ENCODE measurements at places on chromosomes 12 and 14.

DNA sequence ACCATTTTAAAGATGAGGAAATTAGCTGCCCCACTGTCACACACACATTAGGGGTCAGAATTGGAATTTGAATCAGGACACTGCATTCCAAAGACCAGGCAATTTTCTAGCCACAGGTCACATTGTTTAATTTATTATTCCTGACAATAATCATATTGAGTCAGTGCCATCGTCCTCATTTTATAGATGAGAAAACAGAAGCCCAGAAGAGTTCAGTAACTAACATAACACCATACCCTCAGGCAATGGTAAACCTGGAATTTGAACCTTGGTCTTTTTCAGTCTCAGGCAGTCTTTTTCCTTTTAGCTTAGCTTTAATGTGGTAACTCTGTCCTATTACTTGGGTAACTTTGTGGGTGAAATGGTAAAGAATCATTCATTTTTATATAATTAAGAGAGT, 330.3 kb upstream of the SYT1 start:
- no peak for DNase-seq

DNA sequence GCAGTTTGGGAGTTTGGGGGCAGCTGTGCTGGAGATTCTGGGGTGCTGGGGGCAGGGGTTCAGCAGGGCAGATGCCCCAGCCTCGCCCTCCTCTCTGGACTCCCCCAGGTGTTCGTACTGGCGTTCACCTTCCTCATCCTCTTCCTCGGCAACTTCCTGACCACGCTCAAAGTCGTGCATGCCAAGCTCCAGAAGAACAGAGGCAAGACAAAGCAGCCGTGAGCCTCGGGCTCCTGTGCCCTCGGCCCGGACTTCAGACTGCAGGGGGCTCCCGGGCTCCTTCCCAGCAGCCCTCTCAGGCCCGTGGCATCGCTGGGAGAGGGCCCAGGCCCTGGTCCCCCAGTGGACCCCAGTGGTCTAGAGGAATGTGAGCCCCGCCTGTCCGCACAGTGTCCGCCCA, 18.0 kb downstream of the RHOF start:
- DNase-seq, result no peak

GRCh38 chr14:105469456-105470349, 4.9 kb upstream of the CRIP2 start:
- no peak for DNase-seq

- DNase-seq, result no peak
These were observed 19.9 kb upstream of the MDM1 start for GRCh38 chr12:68352067-68352466.

GRCh38 chr14:76293923-76294322, 82.0 kb upstream of the ESRRB start:
- no peak for DNase-seq

DNA sequence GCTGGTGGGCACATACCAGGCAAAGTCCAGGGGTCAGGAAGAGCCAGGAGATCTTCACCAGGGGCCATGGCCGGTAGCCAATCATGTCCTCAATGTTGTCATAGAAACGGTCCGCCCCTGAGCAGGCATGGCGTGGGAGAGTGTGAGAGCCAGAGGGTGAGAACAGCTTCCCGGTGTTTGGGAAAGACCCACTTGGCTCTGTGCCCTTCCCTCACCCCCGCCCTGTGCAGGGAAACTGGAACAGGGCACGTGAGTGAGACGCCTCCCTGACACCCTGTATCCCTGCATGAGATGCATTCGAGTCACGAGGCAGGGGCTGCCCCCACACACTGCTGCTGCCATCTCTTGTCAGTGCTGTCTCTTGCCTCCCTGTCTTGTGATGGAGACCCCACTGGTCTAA, 20.7 kb downstream of the SLC6A12 start:
- peak; percentile 32 for DNase-seq

- DNase-seq, result no peak
These were observed 37.1 kb downstream of the LRRK2 start for GRCh38 chr12:40261937-40262336.

DNA sequence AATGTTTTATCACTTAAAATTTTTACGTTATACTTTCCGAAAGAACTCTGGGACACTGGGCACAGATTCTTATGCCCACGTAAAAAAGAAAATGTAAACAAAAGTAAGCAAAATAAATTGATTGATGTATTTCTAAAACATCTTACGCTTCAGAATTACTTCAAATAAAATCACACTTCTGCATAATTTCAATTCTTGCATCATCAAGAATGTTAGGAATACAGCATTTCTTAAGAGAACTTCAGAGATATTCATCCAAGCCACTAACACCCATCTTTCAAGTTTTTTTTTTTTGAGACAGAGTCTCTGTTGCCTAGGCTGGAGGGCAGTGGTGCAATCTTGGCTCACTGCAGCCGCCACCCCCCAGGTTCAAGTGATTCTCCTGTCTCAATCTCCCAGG, 180.6 kb downstream of the MED13L start:
- no peak for DNase-seq

GRCh38 chr12:32587581-32588495, 91.3 kb upstream of the DNM1L start:
- DNase-seq, result no peak

DNA sequence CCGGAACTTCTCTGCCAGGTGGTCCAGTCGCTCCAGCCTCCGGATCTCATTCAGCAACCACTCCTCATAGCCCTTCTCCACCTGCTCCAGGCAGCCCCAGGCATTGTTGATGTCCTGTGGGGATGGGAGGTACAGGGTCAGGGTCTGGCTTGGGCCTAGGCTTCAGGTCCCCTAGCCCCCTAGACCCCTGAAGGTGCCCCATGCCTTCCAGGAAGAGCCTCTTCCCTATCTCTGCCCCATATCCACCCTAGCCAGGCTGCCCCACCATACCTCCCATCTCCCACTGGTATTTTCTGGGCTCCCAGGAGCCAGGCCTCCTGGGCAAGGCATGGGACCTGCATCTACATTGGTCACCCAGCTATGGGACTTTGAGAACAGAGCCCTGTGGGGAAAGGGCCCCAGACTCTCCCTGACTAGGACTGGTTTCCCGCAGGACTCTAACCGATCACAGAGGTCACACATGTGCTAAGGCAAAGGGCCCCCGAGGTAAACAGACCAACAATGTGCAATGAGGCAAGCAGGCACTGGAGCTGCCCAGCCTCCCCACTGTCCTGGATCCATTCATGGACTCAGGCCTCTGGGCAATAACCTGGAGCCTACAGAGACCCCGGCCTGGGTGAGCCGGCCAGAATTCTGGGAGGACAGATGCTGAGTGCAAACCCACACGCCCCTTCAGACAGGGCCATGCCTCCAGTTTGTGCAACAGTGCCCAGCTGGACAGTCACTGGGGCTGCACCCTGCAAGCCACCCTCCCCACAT, 88.8 kb downstream of the ACTN1 start:
- no peak for DNase-seq

DNA sequence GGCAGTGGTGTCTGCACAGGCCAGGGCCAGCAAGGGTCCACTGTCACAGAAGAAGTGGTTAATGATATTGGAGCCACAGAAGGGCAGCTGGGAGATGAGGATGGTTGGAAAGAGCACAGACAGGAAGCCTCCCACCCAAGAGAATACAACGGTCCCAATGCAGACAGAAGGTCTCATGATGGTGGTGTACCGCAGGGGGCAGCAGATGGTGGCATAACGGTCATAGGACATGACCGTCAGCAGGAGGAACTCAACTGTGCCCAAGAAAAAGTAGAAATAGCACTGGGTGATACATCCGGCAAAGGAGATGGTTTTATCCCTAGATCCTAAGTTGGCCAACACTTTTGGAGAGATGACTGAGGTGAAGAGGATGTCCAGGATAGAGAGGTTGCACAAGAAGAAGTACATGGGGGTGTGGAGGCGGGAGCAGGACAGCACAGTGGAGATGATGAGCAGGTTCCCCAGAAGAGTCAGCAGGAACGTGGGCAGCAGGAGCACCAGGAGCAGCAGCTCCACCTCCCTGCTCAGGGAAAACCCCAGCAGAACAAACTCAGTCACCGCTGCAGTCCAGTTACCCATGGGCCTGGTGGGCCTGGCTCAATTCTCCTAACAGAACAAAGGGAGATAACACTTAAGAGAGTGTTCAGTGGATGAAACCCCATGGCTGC, 9.8 kb downstream of the OR6J1 start:
- no peak for DNase-seq

DNA sequence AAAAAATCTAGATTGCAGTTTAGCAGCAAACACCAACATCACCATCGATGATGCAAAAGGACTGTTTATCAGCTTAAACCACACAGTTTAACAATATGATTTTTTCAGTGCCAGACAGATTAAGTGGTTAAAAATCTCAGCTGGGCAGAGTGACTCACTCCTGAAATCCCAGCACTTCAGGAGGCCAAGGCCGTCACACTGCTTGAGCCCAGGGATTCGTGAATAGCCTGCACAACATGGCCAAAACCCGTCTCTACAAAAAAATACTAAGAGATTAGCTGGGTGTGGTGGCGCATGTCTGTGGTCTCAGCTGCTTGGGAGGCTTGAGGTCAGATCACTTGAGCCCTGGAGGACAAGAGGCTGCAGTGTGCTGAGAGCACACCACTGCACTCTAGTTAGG, 8.9 kb downstream of the RSRC2 start:
- peak; percentile 94 for DNase-seq

DNA sequence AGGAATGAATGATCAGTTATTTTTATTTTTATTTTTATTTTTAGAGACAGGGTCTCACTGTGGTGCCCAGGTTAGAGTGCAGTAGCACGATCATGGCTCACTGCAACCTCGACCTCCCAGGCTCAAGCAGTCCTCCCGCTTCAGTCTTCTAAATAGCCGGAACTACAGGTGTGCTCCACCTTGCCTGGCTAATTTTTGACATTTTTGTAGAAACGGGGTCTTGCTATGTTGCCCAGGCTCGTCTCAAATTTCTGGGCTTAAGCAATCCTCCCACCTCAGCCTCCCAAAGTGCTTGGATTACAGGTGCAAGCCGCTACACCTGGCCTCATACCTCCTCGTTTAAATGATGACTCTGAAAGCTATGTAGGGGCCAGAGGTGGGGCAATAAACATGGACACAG, 706.0 kb downstream of the MED13L start:
- no peak for DNase-seq

GRCh38 chr14:68217791-68218340, 398.3 kb downstream of the RAD51B start:
- no peak for DNase-seq

- peak; percentile 16 for DNase-seq
These were observed 1.7 kb downstream of the ORAI1 start for GRCh38 chr12:121628037-121628436.

GRCh38 chr14:74221741-74222140, 17.5 kb upstream of the VSX2 start:
- no peak for DNase-seq

GRCh38 chr12:101748907-101749306, 9.6 kb upstream of the SYCP3 start:
- no peak for DNase-seq

DNA sequence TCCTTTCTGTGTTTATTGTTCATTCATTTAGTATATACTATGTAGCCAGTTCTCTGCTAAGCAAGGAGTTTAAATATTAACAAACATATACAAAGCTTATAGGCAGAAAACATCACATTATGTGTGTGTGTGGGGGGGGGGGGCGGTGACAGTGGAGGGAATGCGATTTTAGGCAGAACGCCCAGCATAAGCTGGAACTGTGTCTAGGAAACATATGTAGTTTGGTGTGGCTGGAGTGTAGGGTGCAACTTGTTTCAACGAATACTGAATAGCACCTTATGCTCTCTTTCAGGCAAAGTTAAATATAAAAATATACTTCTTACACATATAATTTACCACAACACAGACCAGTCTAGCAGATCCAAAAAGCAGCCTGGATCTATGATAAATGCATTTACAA, 980.6 kb downstream of the SLC6A15 start:
- no peak for DNase-seq

- DNase-seq, result no peak
These were observed 24.0 kb downstream of the KITLG start for GRCh38 chr12:88556213-88556774.

GRCh38 chr14:59217011-59217410, 28.5 kb downstream of the DAAM1 start:
- DNase-seq, result no peak

DNA sequence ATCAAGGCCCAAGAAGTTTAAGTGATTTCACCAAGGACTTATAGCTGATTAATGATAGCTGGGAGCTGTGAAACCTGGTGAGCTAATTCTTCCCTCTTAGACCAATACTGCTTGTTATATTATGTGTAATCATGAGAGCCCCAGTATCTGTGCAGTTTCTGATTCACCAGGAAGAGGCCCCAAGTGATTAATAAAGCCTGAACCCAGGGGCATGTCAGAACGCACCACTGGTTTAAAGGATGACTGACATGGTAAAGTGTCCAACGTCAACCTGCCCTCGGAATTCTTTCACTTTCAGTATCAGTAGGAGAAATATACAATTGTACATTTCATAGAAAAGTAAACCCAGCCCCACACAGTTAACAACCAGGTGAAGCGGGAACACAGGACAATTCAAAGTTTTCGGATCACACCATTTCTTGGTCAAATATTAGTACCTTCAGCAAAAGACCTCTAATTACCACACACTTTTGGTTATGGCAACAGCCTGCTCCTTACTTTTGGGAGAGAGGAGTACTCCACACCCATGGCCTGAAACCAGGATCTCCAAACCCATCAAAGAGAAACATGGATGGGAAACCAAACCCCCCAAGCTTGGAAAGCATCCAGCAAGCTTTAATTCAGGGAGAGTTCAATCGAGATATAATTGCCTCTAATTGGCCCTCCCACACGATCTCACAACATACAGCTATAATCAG, 28.5 kb downstream of the TMCC3 start:
- DNase-seq, result peak; percentile 19

DNA sequence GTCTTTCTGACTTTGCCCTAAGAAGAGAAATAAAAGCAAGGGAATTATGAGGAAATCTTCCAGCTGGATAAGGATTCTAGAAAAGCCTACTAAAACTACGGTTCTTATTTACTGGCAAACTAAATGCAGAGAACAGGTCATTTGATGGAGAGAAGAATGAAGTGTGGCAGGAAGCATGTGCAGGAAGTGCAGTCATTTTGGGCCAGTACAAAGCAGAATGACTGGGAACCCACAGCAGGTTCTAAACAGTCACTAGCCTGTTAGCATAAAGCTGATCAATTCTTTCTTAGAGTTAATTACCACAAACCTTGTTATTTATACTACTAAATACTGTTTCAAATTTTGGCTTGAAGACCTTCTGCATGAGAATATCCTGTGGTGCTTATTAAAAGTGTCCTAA, 36.7 kb downstream of the CFAP54 start:
- DNase-seq, result no peak
